ENCODE measurements at places on chromosomes 5 and 9.

DNA sequence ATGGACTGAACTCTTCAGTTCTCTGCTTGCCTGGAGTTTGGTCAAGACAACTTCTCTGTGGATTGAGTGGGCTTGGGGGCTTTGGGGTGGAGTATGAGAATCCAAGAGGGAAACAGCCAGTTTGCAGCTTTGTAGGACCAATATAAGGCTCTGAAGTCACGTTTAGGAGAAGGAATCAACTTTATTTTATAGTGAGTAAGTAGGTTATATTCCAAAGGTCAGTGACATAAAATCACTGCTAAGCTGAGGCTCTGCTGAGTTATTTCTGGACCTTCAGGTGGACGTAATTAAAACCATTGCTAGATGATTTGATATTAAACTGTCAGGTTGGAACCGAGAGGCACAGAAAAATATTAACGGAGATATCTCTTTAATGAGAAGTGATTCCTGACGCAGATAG is 514.4 kb downstream of the DMAC1 start:
- no peaks in the 10 kb centered on the region for H3K4me1 ChIP-seq
- DNase-seq: no peak
- no peaks in the 10 kb centered on the region for H3K36me3 ChIP-seq
- H3K27ac ChIP-seq: no peak overlapping the region
- no peak overlapping the region for H3K4me3 ChIP-seq

DNA sequence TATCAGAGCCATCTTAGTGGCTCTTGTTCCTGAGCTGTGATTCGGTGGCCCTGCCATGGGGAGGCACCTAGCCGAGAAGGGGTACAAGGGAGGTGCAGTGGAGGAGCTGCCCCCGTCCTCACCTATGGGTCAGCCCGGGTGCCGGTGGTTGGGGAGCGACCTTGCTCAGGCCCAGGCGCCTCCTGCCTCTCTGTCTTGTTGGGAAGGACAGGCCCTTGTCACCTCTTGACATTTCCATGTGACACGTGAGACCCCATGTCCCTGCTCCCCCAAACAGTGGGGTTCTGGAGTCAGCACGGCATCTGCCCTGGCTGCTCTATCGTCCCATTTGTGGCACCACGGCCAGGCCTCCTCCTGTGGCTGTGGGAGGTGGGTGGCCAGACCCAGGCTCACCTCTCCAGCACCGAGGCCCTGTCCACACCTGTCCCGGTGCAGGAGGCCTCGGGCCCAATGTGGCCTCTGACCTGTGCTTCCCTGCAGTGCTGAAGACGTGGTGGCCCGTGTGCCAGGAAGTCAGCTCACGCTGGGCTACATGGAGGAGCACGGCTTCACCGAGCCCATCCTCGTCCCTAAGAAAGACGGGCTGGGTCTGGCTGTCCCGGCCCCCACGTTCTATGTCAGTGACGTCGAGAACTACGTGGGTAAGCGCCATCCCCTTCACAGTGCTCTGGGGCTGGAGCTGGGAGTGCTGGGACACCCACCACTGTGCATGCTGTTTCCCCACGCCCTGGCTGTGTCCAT is 68.9 kb downstream of the PHF2 start:
- DNase-seq: peak; percentile 45
- H3K27me3 ChIP-seq: no peaks in the 10 kb centered on the region
- H3K4me1 ChIP-seq: no peaks in the 10 kb centered on the region
- no peak overlapping the region for H3K27ac ChIP-seq

DNA sequence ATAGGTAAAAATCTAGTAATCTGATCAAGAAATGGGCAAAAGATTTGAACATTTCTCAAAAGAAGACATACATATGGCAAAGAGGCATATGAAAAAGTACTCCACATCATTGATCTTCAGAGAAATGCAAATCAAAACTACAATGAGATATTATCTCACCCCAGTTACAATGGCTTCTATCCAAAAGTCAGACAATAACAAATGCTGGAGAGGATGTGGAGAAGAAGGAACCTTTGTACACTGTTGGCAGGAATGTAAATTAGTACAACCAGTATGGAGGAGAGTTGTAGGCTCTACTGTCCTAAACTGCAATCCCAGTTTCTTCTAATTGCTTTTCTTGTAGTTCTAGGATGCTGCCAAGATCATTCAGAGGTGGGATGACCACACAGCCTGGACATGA is 193.5 kb upstream of the RFX3 start:
- no peaks in the 10 kb centered on the region for H3K36me3 ChIP-seq
- H3K4me3 ChIP-seq: no peak overlapping the region
- H3K4me1 ChIP-seq: no peaks in the 10 kb centered on the region
- DNase-seq: no peak

DNA sequence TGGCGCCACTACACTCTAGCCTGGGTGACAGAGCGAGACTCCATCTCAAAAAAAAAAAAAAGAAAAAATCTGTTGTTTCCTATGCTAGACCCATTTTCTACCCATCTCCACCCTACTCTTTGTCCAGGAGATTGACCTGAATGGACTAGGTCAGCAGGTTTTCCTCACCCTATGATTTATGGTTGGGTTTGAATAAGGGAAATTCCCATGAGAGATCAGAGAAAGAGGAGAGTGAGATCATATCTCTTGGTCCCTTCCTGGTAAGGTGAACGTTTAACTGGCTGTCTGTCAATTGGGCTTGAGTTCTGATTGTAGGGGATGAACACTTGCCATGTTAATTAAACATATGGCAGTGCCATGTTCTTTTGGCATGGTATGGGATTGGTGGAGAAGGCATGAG is 387.4 kb downstream of the MAN2A1 start:
- no peak overlapping the region for H3K4me3 ChIP-seq
- no peaks in the 10 kb centered on the region for H3K4me1 ChIP-seq
- H3K27me3 ChIP-seq: peaks cover 4% of the 10 kb centered on the region
- H3K36me3 ChIP-seq: no peaks in the 10 kb centered on the region
- H3K27ac ChIP-seq: no peak overlapping the region
- DNase-seq: no peak

GRCh38 chr5:155222393-155222792 is 208.8 kb downstream of the KIF4B start:
- H3K4me1 ChIP-seq: no peaks in the 10 kb centered on the region
- H3K27ac ChIP-seq: no peak overlapping the region
- H3K27me3 ChIP-seq: no peaks in the 10 kb centered on the region
- no peak for DNase-seq
- H3K36me3 ChIP-seq: no peaks in the 10 kb centered on the region

- no peak for DNase-seq
- H3K27ac ChIP-seq: no peak overlapping the region
- no peaks in the 10 kb centered on the region for H3K36me3 ChIP-seq
- no peaks in the 10 kb centered on the region for H3K4me1 ChIP-seq
These were observed 269.1 kb downstream of the FSTL4 start for GRCh38 chr5:133343196-133343595.

DNA sequence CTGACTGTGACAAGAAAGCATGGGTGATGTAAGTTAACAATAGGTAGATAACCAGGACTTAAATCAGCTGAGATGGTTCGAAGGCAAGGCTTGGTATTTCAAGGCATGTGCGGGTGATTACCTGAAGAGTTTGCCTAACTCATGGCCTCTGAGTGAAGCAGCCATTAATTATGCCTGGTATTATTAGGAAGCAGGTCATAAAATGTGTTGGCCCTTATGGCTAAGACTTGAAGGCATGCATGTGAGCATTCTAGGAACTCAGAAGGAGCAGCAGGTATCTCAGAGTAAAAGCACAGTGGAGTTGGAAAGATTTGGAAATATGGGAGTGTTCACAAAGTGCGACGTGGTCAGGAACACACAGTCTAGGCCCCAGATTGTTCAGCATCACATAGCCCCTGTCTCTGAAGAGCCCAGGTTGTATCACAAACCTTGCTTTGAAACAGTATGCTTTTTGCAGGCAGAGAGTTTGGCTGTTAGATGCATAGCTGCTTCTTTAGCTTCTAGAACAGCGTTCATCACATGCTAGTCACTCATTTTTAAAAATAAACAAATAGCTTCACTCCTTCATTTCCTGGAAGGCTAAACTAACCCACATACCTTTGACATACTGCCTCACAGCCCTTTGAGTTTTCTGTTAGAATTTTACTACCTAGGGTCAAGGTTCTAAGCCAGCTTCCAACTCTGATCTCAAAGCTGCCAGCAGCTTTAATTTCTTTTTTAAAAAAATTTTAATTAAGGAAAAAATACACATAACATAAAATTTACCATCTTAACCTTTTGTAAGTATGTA is 2.1 kb downstream of the HEXB start:
- H3K27ac ChIP-seq: no peak overlapping the region
- DNase-seq: no peak
- no peak overlapping the region for H3K4me3 ChIP-seq
- H3K36me3 ChIP-seq: peaks cover 26% of the 10 kb centered on the region
- peaks cover 10% of the 10 kb centered on the region for H3K4me1 ChIP-seq

GRCh38 chr5:160539431-160539830 is 117.8 kb downstream of the PTTG1 start:
- peaks cover 18% of the 10 kb centered on the region for H3K4me1 ChIP-seq
- no peak for DNase-seq
- no peak overlapping the region for H3K27ac ChIP-seq
- H3K27me3 ChIP-seq: no peaks in the 10 kb centered on the region
- H3K36me3 ChIP-seq: no peaks in the 10 kb centered on the region

DNA sequence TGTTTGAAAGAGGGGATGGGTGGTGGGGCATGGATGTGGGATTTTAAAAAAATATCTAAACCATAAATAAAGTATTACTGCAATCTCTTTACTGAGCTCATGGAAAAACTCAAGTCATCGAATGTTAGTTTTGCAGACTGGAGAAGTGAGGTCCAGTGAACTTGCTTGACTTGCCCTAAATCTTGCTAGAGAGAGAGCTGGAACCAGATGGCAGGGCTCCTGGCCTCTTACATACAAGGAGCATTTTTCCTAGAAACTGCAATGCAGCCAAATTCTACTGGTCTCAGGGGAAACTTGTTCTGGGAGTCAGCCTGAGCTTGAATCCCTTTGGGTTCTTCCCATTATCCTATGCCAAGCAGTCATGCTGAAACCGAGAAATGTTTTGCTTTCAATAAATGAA is 2.9 kb upstream of the TGFBI start:
- H3K27me3 ChIP-seq: no peaks in the 10 kb centered on the region
- no peak for DNase-seq
- no peak overlapping the region for H3K27ac ChIP-seq
- peaks cover 21% of the 10 kb centered on the region for H3K4me1 ChIP-seq

GRCh38 chr5:15601274-15601673 is 101.3 kb downstream of the FBXL7 start:
- no peak for DNase-seq
- H3K4me3 ChIP-seq: no peak overlapping the region

DNA sequence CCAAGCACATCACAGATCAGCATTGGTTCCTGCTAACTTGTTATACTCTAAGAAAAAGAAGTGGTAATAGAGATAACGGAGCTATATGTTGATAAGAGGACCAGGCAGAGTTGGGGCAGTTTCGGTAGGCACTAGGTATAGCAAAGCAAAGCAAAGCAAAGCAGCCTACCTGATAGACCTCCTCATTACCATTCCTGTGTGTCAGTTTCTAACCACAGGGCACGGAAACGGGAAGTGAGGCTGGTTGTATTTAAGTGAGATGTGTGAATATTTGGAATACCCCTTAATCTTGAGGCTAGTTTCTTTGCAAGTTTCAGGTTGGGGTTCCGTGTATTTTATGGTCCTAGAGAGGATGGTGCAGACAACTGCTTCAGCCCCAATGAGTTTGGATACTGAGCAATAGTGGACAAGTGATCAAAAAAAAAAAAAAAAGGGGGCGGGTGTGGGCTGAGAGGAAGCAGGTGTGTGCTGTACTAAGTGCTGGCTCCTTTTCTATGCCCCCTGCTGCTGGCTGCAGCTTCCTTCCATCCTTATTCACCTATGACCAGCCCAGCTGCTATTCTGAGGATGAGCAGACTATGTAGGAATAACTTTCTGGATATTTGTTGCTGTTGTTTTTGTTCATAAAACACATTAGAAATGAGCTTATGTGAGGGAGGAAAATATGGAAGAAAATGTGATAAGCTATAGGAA is 183.3 kb downstream of the SH3GL2 start:
- no peaks in the 10 kb centered on the region for H3K36me3 ChIP-seq
- no peaks in the 10 kb centered on the region for H3K4me1 ChIP-seq
- H3K27me3 ChIP-seq: no peaks in the 10 kb centered on the region

- no peaks in the 10 kb centered on the region for H3K36me3 ChIP-seq
- no peaks in the 10 kb centered on the region for H3K4me1 ChIP-seq
- no peak for DNase-seq
- no peak overlapping the region for H3K27ac ChIP-seq
These were observed 145.3 kb downstream of the MACROH2A1 start for GRCh38 chr5:135253601-135254178.

GRCh38 chr5:34053571-34054399 is 10.8 kb upstream of the C1QTNF3 start:
- DNase-seq: no peak
- H3K27me3 ChIP-seq: no peaks in the 10 kb centered on the region
- H3K36me3 ChIP-seq: no peaks in the 10 kb centered on the region

GRCh38 chr5:128749136-128749898 is 211.3 kb upstream of the FBN2 start:
- no peak overlapping the region for H3K27ac ChIP-seq
- no peaks in the 10 kb centered on the region for H3K4me1 ChIP-seq
- no peak for DNase-seq
- H3K4me3 ChIP-seq: no peak overlapping the region

DNA sequence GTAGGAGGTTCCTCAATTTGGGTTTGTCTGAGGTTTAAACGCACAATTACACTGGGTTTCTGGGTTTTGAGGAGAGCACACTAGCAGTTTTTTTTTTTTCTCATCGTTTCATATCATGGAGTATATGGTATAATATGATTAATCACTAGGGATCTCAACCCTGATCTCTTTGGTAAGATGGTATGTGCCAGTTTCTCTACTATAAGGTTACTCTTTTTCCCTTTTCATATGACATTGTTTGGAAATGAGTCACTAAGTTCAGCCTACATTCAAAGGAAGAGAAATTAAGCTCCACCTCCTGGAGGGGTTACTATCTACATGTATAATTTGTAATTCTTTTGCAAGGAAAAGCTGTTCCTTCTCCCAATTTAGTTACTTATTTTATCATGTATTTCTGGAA is 35.2 kb downstream of the MTRR start:
- H3K27me3 ChIP-seq: no peaks in the 10 kb centered on the region
- peaks cover 57% of the 10 kb centered on the region for H3K36me3 ChIP-seq
- H3K4me1 ChIP-seq: peaks cover 8% of the 10 kb centered on the region
- no peak overlapping the region for H3K4me3 ChIP-seq

GRCh38 chr9:81552581-81552991 is 136.8 kb downstream of the TLE1 start:
- H3K27me3 ChIP-seq: no peaks in the 10 kb centered on the region
- H3K27ac ChIP-seq: no peak overlapping the region

DNA sequence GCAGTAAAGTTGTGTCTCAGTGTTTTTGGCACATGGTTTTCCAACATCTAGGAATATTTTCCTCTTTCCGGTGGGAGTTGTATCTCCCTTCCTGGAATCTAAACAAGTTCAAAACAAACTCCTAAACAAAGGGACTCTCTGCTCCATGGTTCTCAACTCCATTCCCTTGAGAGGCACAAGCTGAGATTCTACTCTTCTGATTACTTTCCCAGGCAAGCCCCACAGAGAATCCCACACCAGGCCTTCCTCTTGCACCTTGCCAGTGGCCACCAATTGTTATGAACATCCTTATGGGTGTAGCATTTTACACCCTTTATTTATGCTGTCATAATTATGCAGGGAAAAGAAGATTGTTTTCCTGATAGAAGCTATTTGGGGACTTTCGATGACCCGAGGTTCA is 25.8 kb upstream of the SH3TC2 start:
- H3K4me3 ChIP-seq: no peak overlapping the region
- H3K4me1 ChIP-seq: no peaks in the 10 kb centered on the region
- H3K27ac ChIP-seq: no peak overlapping the region
- no peaks in the 10 kb centered on the region for H3K27me3 ChIP-seq
- no peaks in the 10 kb centered on the region for H3K36me3 ChIP-seq

- peak overlapping the region; percentile 95 for H3K4me3 ChIP-seq
- H3K4me1 ChIP-seq: peaks cover 40% of the 10 kb centered on the region
- no peak for DNase-seq
- peak overlapping the region; percentile 75 for H3K27ac ChIP-seq
These were observed 2.8 kb downstream of the RXRA start for GRCh38 chr9:134328841-134329575.
